SJCRH30 (cell line): ENCODE measurements at places on chromosomes 3 and 15.

GRCh38 chr3:102512734-102513504, 78.1 kb downstream of the ZPLD1 start:
- peak; percentile 49 for DNase-seq

GRCh38 chr3:49387721-49388120, 24.1 kb downstream of the RHOA start:
- no peak for DNase-seq

- no peak for DNase-seq
Measured at GRCh38 chr3:134535186-134535970, 49.5 kb downstream of the CEP63 start.

DNA sequence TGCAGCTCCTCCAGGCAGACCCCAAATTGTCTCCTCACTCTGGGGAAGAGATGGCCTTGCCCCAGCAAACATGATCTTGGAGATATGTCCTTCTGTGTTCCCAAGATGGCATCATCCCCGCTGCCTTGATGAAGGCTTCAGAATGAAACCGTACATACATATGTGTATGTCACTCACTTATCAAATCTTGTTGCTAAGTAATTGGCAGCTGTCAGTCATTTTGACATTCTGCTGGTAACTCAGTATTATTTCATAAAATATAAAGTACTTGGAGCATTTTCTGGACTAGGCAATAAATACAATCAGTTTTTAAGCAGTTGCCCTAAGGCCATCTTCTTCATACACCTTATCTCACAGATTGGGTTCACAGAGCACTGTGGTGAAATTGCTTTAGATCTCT, 62.4 kb downstream of the ARNT2 start:
- no peak for DNase-seq

DNA sequence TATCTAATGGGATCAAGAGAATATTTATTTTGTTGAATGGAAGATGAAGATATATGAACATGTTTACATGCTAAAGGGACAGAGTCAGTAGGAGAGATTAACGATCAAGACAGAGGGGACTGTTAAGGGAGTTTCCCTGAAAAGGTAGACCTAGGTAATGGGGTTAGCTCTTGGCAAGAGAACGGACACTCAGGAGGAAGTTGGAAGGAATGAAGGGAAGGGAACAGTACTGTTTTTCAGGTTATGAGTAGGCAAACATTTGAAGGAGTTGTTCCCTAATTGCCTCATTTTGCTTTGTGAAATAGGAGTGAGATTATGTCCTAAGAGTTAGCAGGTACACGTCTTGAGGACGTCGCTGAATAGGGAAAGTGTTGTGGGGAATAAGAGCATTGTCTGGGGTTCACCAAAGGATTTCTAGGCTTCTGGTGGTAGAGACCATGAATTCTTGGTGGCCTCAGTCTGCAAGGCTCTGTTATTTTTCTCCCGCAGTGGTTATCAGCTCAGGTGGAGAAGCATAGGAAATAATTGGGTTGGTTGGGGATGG, 41.3 kb downstream of the PDE8A start:
- DNase-seq: no peak

GRCh38 chr3:103295974-103296570, 861.3 kb downstream of the ZPLD1 start:
- peak; percentile 31 for DNase-seq

- no peak for DNase-seq
Measured at GRCh38 chr3:63869940-63870614, 6.4 kb downstream of the ATXN7 start.

GRCh38 chr3:58350627-58351013, 17.9 kb downstream of the PXK start:
- no peak for DNase-seq

DNA sequence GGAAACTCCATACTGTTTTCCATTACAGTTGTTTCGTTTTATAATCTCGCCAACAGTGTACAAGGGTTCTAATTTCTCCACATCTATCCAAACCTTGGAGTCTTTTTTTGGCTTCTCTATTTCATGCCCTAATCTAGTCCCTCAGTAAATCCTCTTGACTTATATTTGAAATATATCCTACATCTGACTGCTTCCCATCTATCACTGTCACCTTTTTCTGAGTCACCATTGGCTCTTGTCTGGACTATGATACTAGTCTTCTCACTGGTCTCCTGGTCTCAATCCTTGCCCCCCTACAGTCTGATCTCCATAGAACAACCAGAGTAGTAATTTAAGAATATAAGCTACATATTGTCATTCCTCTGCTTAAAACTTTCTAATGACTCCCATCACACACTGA, 80.0 kb downstream of the ITPR1 start:
- DNase-seq: no peak

DNA sequence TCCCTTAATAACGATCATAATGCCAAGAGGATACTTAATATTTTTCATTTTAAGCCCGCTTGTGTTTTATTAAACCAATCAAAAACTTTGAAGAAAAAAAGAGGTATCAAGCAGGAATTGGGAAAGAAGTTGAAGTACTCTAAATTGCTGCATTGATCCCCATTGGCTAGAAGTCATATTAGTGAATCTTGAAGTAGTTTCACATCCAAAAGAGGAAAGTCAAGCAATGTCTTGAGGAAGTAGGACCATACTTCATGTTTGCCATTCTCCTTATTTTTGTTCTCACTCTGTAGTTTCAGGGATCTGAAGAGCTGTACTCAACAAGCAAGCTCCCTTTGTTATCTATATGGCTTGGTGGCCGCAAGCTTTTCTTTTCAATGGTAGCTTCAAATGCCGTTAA, 2.2 kb downstream of the SCAANT1 start:
- DNase-seq: no peak

DNA sequence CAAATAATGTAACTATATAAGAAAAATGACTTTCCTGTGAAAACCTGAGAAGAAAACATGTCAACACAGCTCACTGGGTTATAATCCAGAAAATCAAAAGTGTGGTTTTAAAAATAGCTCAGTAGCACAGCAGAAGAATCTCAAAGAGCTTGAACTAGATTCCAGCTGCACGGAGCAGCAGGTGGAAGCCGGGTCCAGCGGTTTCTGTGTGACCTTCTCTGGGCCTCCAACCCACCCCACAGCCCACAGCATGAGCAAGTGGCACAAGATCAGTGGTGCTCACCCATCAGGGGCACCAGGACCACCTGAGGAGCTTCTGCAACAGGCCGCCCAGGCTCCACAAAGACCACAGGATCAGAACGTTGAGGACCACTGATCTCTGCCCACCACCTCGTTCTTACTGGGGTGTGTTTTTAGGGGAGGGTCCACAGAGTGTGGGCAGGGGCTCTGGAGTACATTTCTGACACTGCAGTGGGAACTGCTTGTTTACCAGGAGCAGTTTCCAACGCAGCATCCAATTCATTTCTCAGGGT, 23.2 kb downstream of the SLC41A3 start:
- no peak for DNase-seq

- DNase-seq: peak; percentile 46
Measured at GRCh38 chr15:52010633-52011595, 8.1 kb upstream of the MAPK6 start.

- no peak for DNase-seq
Measured at GRCh38 chr15:60788692-60789103, 309.8 kb upstream of the ICE2 start.

DNA sequence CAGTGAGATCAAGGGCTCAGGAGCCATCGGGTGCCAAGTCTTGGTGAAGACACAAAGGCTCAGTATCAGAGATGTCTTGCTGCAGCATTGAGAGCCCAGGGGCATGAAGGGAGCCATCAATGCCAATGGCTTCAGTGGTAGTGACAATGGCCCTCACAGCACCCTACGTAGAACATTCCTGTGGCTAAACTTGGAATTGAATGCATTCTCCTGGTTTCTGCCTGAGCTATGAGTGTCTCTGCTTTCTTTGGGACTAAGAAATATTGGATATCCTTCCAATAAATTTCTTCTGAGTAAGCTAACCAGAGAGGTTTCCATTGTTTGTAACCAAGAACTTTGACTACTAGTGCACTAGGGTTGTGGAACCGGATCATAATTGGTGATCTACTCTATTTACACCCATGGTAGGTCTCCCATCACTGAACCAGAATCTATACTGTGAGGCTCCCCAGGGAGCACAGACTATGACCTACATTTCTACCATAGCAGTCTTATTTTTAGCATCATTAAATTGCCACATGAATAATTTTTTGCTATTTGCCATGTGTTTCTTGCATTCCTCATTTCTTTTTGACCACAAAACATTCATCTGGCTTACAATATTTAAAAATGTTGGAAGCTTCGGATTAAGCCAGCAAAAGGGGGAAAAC, 31.6 kb upstream of the PDZRN3 start:
- DNase-seq: no peak

- DNase-seq: no peak
Measured at GRCh38 chr3:185965496-185965895, 27.7 kb upstream of the TRA2B start.

DNA sequence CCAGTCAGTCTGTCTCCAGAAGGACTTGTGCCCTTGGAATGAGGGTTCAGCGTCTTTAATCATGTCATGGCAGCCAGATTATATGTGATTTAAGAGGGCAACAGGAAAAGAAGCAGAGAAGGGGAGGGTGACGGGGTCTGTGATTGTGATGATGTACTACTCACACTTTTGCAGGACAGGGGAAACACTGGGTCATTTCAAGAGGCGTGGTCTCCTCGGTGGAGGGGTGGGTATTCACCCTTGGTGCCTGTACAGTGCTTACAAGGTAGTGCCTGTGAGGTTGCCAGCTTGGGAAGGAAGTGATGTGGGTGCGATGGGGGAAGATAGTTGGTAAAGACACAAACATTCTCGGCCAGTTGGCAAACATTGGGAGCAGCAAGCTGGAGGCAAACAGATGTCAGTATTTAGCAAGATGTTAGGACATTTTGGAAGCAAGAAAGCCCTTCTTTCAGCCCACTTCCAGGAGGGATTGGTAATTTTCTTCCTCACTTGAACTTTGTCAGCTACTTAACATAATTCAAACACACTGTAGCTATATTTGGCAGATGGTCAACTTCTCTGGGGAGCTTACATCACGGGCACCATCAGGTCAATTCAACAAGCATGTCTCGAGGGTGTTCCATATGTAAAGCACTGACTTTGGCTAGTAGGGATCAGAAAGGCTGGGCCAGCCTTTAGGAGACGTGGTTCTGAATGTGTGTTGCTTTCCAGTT, 71.4 kb upstream of the ROPN1 start:
- peak; percentile 12 for DNase-seq

GRCh38 chr3:78645628-78646310, 1122.0 kb downstream of the ROBO1 start:
- peak; percentile 13 for DNase-seq

DNA sequence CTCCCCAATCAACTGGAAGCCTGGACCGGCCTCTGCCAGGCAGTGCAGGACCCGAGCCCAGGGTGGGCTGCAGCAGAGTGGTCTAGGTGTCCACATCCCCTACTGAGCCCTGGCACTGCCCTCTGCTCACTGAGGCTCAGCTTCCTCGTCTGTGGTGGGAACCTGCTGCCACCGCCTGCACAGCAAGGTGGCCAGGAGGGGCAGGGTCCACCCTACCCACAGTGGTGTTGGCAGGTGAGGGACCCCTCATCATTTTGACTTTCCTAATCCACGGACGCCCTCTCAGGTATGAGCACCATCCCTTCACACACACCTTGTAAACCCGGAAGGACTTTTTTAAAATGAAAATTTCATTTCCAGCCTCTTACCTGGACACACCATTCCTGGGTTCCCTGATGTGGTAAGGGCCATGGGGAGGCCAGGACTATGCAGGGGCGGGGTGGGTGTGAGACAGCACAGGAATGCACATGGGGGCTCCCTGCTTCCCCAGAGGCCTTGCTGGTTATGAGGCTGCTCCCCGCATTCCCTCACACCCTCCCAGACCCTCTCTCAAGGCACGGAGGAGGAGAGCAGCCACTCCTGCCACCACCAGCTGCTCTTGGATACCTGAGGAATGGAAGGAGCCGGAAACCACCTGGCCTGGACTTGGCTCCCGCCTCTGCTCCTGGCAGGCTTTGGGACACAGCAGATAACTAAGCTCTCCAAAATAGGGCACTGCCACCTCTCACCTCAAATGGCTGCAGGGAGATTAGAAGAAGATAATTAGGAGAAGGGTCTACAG, 185.9 kb upstream of the TPM1 start:
- no peak for DNase-seq

DNA sequence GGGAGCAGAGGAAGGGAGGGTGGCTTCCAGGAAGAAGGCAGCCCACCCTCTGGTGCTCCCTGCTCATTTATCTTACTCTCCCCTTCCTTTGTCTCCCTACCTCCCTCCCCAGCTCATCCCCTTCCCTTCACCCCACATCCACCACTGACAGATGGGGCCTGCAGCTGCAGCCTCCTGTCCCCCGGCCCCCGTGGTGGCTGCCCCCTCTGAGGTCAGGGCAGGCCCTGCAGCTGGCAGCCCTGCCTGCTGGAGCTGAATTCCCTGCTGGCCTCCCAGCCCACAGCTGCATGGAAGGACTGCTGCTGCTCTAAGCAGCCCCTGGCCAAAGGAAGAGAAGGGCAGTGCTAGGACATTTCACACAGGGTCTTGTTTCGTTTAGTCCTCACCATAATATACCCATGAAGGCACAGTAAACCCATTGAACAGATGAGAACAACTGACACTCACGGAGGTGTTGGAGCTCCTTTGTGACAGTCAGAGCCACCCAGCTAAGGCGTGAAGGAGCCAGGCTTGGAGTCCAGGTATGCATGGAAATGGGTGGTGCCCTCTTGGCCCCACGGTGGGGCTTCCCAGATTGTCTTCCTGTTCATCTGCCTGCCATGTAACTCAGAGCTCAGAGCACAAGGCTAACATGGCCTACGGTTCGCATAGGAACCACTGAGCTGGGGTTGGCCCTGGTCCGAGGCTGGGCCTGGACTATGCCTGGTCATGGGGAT, 121.7 kb upstream of the PRR20G start:
- DNase-seq: no peak

DNA sequence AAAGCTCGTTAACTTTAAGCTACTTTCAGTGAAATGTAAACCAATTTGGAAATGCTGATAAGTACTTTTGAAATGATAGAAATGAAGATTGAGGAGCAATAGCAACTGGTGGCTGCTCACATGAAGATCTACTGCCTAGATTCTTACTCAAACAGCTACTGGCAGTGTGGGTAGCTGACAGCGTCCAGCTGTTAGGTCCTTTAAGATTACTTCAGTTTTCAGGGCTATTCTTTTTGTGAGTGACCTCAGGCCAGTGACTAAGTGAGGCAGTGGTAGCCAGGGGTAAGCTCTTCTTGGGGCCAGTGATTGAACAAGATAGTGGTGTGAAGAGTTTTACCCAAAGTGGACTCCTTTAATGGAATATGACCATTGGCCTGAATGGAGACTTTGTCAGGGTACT, 41.3 kb downstream of the NECTIN3 start:
- no peak for DNase-seq

GRCh38 chr3:190346541-190346940, 24.3 kb upstream of the CLDN1 start:
- no peak for DNase-seq

GRCh38 chr3:40308725-40309417, 636 bp upstream of the EIF1B start:
- DNase-seq: no peak
